ENCODE measurements at places on chromosomes 7 and 10.

- H3K27ac ChIP-seq: no peak overlapping the region
- peaks cover 18% of the 10 kb centered on the region for H3K4me1 ChIP-seq
Measured at GRCh38 chr7:38398725-38399321, 125.4 kb upstream of the TARP start.

GRCh38 chr7:12674861-12675260, 12.6 kb upstream of the ARL4A start:
- peaks cover 2% of the 10 kb centered on the region for H3K27me3 ChIP-seq
- no peak overlapping the region for H3K4me3 ChIP-seq
- H3K27ac ChIP-seq: no peak overlapping the region
- DNase-seq: peak; percentile 23
- peaks cover 6% of the 10 kb centered on the region for H3K4me1 ChIP-seq

DNA sequence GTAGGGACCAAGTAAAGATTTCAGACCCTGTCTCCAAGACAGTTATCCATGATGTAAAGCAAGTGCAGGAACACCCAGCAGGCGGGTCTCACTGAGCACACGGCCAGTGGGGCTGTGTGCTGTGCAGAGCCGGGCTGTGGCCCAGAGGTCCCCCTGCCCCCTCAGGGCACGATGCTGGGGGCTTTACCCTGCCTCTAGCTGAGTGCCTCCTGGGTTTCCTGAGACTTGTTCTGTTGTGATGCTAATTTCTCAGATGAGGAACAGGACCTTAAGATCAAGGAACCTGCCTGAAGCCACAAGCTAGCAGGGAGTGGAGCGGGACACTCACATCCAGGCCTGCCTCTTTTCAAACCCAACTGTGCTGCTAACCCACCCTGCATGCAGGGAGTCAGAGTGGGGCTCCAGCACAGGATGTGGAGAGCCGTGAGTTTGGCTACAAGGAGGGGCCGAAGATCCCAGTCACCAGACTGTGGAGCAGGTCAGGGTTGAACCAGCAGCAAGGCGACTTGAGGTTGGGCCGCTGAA, 76.1 kb upstream of the LYZL2 start:
- H3K27ac ChIP-seq: peak overlapping the region; percentile 99
- no peak for DNase-seq
- H3K4me3 ChIP-seq: peak overlapping the region; percentile 91

GRCh38 chr7:142365410-142365842, 107.6 kb upstream of the PRSS58 start:
- no peak for DNase-seq
- no peak overlapping the region for H3K27ac ChIP-seq
- H3K36me3 ChIP-seq: no peaks in the 10 kb centered on the region
- no peak overlapping the region for H3K4me3 ChIP-seq
- H3K4me1 ChIP-seq: peaks cover 5% of the 10 kb centered on the region

DNA sequence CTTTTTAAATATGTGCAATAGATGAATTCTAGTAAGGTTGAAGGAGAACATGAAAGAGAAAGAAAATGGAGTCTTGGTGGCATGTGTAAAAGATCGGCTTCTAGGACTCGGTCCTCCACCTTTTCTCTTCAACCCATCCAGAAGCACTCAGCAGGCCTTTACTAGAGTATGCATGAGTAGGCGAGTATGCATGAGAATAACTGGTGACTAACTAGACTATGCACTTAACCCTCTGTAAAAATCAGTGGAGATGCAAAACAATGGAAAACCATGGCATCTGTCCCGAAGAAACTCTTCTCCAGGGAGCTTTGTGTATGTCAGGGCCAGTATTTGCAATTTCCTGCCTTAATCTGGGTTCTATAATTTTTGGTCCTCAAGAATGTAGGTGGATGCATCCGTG, 40.0 kb upstream of the GRB10 start:
- DNase-seq: no peak
- H3K27ac ChIP-seq: no peak overlapping the region
- peaks cover 32% of the 10 kb centered on the region for H3K27me3 ChIP-seq
- no peak overlapping the region for H3K4me3 ChIP-seq

- peak; percentile 59 for DNase-seq
- no peaks in the 10 kb centered on the region for H3K27me3 ChIP-seq
- peak overlapping the region; percentile 78 for H3K27ac ChIP-seq
Measured at GRCh38 chr10:74056050-74056818, 58.3 kb downstream of the VCL start.

- no peaks in the 10 kb centered on the region for H3K4me1 ChIP-seq
- no peak overlapping the region for H3K4me3 ChIP-seq
- no peaks in the 10 kb centered on the region for H3K27me3 ChIP-seq
- H3K27ac ChIP-seq: no peak overlapping the region
- no peaks in the 10 kb centered on the region for H3K36me3 ChIP-seq
- DNase-seq: no peak
Measured at GRCh38 chr7:34747176-34747781, 89.3 kb downstream of the NPSR1 start.

DNA sequence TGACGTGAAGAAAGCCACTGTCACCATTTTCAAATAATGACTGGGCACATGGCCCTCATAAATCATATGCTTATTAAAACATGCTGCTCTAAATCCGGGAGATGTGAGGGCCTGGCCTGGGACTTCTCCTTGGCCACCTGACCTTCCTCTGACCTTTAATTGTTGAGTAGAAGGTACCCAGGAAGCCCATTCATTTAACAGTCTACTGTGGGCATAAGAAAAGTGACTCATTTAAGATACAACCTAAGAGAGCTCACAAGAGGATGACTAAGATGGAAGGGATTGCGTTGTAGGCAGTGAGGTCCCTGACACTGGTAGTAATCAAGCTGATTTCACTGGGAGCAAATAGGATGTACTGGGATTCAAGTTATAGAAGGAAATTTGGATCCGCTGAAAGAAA, 203.4 kb upstream of the GPR26 start:
- no peak for DNase-seq
- no peaks in the 10 kb centered on the region for H3K27me3 ChIP-seq
- H3K36me3 ChIP-seq: no peaks in the 10 kb centered on the region
- no peak overlapping the region for H3K4me3 ChIP-seq
- no peak overlapping the region for H3K27ac ChIP-seq

GRCh38 chr7:72325561-72325960, 86.6 kb downstream of the CALN1 start:
- no peak overlapping the region for H3K4me3 ChIP-seq
- no peaks in the 10 kb centered on the region for H3K27me3 ChIP-seq
- no peaks in the 10 kb centered on the region for H3K36me3 ChIP-seq
- H3K4me1 ChIP-seq: no peaks in the 10 kb centered on the region

DNA sequence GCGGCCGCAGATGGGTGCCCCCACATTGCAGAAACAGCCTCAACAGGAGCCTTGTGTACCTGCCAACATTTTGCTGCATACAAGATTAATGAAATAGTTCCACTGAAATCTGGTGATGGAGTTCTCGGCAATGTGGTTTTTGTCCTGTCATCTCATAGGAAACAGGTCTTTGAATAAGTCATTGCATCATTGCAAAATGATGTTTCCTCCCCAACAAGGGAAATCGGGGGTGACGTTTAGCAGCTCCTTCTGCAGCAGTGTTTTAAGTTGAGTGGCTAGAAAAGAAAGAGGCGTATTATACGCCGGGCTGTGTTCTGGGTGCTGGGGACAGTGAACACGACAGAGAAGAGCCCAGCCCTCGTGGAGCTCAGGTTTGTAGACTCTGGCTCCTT, 177.0 kb downstream of the PRKAG2 start:
- no peak for DNase-seq
- H3K36me3 ChIP-seq: no peaks in the 10 kb centered on the region
- no peaks in the 10 kb centered on the region for H3K27me3 ChIP-seq
- no peaks in the 10 kb centered on the region for H3K4me1 ChIP-seq

DNA sequence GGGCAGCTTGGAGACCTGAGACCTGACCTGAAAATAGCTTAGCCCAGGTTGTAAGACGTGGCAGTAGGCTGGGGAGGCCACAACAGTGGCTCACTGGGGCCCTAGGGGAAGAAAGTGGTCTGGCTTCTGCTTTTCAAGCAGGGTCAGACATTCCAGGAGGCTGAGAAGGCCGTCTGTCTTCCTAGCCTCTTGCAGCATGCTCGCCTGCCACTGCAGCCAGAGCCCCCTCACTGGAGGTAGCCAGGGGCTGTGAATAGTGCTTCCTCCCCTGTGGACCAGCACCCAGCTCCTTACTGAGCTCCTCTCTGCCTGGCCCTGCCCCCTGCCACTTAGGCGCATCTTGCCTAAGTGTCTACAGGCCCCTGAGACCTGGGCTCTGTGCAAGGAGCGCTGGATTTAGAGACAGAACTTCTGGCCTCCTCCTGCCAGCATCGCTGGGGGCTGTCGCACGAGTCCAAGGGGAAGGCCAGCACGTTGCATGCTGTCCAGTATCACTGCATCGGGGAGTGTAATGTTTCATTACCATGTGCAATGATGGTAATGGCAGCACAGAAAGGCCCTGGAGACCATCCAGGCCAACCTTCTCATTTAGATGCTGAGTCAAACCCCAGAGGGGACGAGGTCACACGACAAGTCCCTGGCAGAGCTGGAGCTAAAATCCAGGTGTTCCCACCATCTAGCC, 12.7 kb downstream of the ZMIZ1 start:
- H3K4me3 ChIP-seq: no peak overlapping the region
- DNase-seq: no peak
- no peak overlapping the region for H3K27ac ChIP-seq
- H3K27me3 ChIP-seq: peaks cover 2% of the 10 kb centered on the region
- peaks cover 20% of the 10 kb centered on the region for H3K4me1 ChIP-seq
- no peaks in the 10 kb centered on the region for H3K36me3 ChIP-seq

DNA sequence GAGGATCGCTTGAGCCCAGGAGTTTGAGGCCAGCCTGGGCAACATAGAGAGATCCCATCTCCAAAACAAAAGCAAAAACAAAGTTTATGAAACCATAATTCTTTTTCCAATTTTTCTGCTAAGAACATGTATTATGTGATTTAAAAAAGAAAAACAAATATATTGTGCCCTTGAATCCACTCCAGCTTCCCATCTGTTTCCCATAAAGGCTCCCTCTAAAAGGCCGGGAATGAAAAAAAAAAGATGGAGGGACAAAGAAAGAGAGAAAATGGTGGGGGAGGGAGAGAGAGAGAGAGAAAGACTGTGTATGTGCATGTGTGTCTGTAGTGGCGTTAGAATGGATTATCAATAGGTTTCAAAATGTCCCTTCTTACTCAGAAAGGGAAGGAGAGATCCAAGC, 20.5 kb upstream of the GSDME start:
- no peak overlapping the region for H3K4me3 ChIP-seq
- no peak overlapping the region for H3K27ac ChIP-seq
- H3K36me3 ChIP-seq: peaks cover 3% of the 10 kb centered on the region
- DNase-seq: no peak
- peaks cover 9% of the 10 kb centered on the region for H3K4me1 ChIP-seq

- no peaks in the 10 kb centered on the region for H3K36me3 ChIP-seq
- no peak overlapping the region for H3K4me3 ChIP-seq
- H3K27me3 ChIP-seq: no peaks in the 10 kb centered on the region
- no peak overlapping the region for H3K27ac ChIP-seq
- no peaks in the 10 kb centered on the region for H3K4me1 ChIP-seq
Measured at GRCh38 chr10:16392531-16393069, 44.2 kb upstream of the PTER start.

- DNase-seq: no peak
- no peak overlapping the region for H3K27ac ChIP-seq
- peaks cover 7% of the 10 kb centered on the region for H3K27me3 ChIP-seq
Measured at GRCh38 chr7:139548302-139549028, 25.0 kb downstream of the CLEC2L start.

DNA sequence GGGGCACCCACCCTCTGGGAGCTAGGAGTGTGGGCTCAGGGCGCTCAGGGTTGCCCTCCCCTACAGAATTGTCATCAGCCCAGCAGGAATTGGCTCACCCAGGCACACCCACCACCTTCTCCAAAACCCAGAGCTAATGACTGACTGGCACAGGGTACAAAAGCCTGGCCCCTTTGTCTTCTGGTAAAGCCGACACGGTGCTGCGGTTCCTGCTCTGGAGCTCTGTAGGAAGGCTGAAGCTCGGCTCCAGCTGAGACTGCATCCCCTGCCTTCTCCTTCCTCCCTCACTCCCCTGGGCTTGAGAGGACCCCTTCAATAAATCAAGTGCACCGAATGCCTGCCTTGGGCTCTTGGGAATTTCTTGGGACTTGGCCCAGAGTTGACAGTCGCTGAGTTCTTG, 117.9 kb upstream of the EEPD1 start:
- H3K4me3 ChIP-seq: no peak overlapping the region
- H3K27ac ChIP-seq: no peak overlapping the region
- peaks cover 3% of the 10 kb centered on the region for H3K4me1 ChIP-seq
- no peaks in the 10 kb centered on the region for H3K36me3 ChIP-seq
- peaks cover 19% of the 10 kb centered on the region for H3K27me3 ChIP-seq

DNA sequence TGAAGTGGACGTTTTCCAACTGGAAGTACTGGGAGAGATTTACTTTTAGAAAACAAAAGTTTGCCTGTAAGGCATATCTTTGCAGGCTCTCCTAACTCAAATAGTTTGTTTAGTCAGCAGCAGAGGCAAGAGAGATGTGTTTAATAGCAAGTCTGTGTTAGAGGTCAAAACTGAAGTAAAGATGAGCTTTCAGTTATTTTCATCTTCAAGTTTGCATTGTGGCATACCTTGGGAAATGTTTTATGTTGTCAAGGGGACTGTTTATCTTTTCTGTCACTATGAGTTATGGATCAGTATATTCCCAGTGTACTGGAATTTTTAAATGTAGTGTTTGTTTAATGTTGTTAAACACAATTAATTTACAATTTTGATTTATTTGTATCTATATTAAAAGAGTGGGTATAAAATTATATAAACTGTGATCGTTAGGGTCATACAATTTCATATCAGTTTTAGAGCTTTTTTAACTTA, 169.7 kb upstream of the PPP1R3A start:
- H3K27ac ChIP-seq: no peak overlapping the region
- DNase-seq: no peak
- H3K27me3 ChIP-seq: peaks cover 70% of the 10 kb centered on the region
- H3K36me3 ChIP-seq: no peaks in the 10 kb centered on the region

DNA sequence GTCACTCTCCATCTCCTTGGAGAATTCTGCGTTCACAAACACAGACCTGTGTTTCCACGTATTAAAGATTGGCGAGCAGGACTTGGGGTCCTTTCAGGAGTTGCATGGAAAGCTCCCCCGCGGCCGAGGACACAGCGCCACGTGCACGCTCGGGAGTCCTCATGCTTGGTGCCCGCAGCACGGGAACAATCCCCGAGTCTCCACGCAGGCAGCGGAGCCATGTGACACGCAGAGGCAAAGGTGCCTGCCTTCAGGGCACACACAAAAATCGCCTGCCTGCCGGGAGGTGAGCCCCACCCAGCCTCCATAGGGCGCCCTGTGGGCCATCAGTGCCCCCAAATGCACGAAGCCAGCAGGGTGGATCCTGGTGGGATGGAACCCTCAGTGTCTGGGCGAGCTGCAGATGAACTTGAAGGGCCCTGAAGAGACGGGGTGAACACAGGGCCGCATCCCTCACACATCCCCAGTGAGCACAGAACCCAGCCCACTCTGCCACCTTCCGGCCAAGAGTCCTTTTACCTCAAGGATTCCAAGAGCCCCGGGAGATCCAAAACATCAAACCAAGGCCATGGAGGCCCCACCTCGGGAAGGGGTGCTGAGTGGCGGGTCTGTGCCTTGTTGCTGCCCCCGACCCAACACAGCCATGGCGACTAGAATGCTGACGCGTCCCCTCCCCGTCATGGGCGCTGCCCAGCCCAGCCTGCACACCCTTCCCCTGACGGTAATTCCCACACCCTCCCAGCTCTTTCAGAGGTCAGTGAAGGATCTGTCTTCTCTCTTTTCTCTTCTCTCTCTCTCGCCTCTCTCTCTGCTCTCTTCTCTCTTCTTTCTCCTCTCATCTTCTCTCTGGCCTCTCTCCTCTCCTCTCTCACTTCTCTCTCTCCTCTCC, 55.9 kb downstream of the CFAP46 start:
- no peak overlapping the region for H3K27ac ChIP-seq
- H3K36me3 ChIP-seq: no peaks in the 10 kb centered on the region
- H3K4me1 ChIP-seq: no peaks in the 10 kb centered on the region
- no peaks in the 10 kb centered on the region for H3K27me3 ChIP-seq

- H3K4me1 ChIP-seq: no peaks in the 10 kb centered on the region
- no peaks in the 10 kb centered on the region for H3K36me3 ChIP-seq
- no peak for DNase-seq
- no peak overlapping the region for H3K27ac ChIP-seq
- no peak overlapping the region for H3K4me3 ChIP-seq
Measured at GRCh38 chr10:129911451-129912165, 52.5 kb downstream of the EBF3 start.

Measured in T-helper 2 cell treated with Interferon-gamma antibody and Interleukin-4, amounts not matched to agents 5 μg/mL and 100 μg/mL, for 36 hours (primary cell).